ENCODE measurements at places on chromosomes 5 and 9.
A peak's percentile ranks its signal among the peaks of the same experiment; 100 is the strongest.

- DNase-seq = no peak
These were observed 156.4 kb downstream of the EDIL3 start for GRCh38 chr5:84228266-84228665.

GRCh38 chr9:121944711-121945191 lies 148.4 kb downstream of the TTLL11 start:
- peak; percentile 21 for DNase-seq

DNA sequence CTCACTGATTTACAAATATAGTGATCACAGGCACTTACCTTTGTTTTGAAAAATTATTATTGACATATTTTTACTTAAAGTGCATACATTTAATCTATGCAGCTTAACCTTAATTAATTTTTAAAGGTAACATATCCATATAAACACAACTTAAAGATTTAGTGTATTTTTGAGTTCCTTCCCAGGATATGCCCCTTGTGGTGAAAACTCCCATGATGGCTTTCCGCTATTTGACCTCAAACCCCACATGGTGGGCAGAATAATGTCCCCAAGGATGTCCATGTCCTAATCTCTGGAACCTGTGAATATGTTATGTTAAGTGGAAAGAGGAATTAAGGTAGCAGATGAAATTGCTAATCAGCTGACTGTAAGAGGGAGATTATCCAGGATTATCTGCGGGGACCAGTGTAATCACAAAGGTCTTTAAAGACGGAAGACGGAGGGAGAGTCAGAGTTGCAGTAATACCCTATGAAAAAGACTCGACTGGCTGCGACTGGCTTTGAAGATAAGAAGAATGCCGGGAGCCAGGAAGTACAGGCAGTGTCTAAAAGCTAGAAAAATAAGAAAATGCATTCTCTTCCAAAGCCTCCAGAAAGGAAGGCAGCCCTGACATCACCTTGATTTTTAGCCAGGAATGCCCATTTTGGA lies 193.9 kb downstream of the ICE1 start:
- no peak for DNase-seq

DNA sequence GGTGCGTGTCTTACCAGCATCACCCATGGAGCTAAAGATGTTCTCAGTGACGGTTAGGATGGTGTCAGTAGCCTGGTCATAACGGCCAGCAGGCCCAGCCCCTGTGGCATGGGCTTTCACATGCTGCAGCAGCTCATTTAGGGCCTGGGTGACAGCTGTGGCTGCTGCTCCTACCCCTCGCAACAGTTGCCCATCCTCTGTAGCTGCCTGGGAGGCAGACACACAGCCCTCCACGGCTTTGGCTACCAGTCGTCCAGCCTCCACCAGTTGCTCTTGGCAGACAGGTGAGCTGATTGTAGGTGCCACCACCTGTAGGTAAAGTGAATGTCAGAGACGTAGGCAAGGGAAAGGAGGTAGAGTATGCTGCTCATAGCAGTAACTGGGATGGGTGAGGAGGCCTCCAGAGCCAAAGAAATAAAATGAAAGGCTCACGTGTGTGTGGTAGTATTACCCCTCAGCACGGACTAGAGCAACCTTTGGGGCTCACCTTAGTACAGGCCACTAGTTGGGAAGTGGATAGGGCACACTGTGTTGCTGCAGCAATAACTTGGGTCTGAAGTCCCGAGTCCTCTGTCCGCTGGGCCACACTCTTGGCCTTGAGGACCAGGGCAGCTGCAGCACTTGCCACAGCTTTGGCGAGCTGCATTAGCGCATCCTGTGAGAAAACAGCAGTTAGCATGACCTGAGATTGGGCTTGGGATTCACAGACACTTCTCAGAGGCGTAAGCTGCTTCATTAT lies 14.7 kb downstream of the TLN1 start:
- DNase-seq = no peak

DNA sequence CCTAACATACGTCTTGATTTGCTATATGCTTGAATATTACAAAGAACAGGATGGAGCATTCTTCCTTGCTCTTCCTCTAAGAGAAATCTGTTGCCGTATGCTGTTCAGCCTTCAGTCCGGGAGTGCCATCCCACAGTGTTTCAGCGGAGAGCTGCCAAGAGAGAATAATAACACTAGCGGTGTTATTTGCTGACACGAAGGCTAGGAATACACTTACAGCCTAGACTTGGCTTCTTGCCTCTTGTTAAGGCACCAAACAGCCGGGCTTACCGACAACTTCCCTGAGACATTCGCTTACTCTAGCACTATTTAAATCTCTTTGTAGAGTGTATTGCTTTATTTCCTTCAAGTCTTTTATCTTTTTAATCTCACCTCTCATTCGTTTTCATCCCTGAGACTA lies 31.4 kb downstream of the KCTD16 start:
- DNase-seq = peak; percentile 53

- no peak for DNase-seq
These were observed 356.5 kb downstream of the CDH12 start for GRCh38 chr5:22496666-22497065.

DNA sequence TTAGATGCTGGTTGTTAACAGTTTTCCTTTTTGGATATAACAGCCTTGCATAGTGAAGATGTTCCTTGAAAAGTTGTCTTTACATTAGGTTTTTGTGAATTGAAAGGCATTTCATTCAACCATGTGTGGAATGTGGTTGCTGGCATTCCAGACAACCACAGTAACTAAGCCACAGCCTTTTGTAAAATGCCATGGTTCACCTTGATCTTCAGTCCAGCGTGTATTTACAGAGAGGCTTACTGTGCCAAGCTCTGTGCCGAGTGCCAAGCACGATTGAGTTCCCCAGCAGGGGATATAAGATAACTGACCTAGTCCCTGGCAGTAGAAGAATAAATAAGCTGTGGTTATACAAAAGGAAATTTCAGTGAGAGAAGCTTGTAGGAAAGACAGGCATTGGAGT lies 4.9 kb downstream of the EXOSC2 start:
- peak; percentile 19 for DNase-seq

DNA sequence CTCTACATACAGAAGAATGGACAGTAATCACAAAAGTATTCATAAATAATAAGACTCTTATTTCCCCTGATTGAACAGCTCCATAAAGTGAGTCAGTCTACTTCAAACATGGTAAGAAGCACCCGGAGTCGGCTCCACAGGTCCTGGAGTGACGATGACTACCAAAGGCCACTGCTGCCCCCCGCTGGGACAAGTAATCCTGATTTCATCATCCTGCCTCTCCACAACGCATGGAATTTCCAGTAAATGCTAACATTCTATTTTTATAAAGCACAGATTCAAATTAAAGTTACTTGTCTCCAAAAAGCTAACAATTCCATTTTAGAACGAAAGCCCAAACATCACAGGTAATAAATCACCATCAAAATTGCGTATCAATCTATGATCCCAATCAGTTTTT lies 16.2 kb downstream of the ATPSCKMT start:
- DNase-seq = peak; percentile 86

GRCh38 chr9:5586391-5586802 lies 42.5 kb upstream of the RIC1 start:
- DNase-seq = peak; percentile 86

DNA sequence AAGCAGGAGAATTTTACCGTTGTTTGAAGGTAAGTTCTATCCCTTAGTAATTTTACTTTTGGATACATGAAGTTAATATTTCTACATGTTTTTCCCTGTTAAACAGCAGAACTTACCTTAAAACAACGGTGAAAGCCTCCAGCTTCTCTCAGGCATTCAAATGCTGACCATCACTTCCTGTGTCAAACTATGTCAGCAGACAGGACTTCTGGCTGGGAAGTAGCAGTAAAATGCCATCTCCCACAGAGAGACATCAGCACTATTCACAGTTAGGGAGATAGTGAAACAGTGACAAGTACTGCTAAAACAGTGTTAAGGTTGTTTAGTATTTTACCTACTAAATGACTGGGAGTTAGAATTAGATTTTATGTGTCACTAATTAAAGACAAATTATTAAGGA lies 34.2 kb upstream of the GOLGA1 start:
- DNase-seq = peak; percentile 19

- no peak for DNase-seq
These were observed 47.3 kb upstream of the PRRC2B start for GRCh38 chr9:131346559-131346958.

DNA sequence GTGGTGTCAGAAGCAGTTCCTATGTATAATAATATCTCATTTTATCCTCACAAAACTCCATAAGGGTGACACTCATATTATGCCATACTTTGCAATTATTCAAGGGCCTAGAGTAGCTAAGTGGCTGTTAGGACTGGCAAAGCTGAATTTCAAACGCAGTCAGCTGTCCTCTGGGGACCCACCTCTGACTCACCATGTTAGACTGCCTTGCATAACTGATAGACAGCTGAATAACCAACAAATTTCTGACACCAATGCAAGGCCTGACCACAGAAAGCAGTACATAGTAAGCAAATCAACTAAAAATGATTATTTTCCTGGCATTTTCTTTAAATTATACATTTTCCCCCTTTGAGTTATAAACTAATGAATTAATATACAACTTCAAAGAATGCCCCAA lies 251.6 kb upstream of the PTGER4 start:
- peak; percentile 95 for DNase-seq

DNA sequence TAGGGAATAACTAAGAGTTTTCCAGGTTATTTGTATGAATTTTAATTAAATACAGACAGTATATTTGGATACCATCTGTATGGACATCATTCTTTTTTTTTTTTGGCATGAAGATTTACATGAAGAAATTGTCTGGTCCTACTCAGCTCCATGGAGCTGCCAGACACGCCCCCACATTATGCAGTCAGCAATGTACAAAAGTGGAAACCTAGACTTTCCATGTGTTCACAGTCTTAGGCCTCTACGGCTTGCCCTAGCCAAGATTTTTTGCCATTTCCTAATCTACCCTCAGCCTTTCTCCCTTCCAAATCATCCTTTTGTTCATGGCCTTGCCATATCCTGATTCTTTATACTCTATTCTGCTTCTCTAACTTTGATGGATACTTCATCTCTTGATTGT lies 207.1 kb downstream of the SGCD start:
- DNase-seq = no peak

DNA sequence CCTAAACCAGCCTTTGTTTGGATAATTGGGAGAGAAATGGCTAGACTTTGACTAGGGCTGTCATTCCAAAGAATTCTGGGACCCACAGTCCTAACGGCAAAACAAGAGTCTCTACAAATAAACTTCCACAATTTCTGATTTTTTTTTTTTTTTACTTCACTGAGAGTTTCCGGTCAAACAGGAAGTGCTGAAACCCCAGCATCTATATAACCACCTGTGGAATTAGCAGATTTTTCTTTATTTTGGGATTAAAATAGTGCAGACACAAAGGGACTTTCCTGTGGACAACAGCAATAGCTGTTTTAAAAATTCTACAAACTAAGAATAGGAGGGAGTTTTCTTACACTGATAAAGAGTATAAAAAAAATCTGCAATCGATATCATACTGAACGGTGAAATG lies 157.4 kb downstream of the ARSB start:
- no peak for DNase-seq

- DNase-seq = no peak
These were observed 35.3 kb upstream of the MACIR start for GRCh38 chr5:103223031-103223955.

DNA sequence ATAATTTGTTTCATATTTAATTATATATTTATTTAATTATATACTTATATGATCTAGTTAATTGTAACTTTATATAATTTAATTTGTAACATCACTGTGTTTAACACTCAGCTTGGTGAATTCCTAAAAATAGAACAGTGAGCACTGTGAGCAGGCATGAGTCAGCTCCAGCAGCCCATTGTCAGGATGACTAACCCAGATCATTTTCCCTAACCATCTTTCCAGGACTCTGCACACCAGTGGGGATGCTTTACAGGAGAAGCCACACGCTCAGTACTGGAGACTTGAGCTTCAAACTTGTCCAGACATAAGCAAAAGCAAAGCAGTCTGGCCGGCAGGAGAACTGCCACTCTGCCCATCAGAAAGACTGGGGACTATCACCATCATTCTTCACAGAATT lies 446.2 kb upstream of the TRPC7 start:
- DNase-seq = peak; percentile 58

- no peak for DNase-seq
These were observed 72.9 kb downstream of the ARSB start for GRCh38 chr5:78912085-78912771.

DNA sequence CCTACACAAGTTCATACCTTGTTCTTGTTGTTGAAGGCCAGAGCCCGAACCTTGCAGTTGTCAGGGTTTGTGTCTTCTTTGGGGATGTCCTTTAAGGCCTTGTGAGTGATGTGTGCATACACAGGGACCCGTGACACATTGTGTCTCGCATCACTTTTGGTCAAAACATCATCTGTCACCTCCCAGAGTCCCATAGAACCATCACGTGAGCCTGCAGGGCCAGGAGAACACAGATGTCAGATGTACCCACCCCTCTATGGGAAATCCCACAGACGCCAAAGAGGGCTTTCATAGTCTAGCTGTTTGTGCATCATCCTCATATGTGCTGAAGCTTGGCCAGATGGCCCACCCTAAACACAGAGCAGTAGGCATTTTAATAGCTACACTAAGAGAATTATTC lies 28.2 kb downstream of the DCAF12 start:
- no peak for DNase-seq

All from cardiac fibroblast (primary cell).